Esophagus squamous epithelium (tissue), 5 donors: ENCODE measurements at places on chromosomes 3 and 15. TPM values are rescaled to one million over a fixed set of nuclear protein-coding genes. Genes with fewer than 3 reads are reported as not detected.

DNA sequence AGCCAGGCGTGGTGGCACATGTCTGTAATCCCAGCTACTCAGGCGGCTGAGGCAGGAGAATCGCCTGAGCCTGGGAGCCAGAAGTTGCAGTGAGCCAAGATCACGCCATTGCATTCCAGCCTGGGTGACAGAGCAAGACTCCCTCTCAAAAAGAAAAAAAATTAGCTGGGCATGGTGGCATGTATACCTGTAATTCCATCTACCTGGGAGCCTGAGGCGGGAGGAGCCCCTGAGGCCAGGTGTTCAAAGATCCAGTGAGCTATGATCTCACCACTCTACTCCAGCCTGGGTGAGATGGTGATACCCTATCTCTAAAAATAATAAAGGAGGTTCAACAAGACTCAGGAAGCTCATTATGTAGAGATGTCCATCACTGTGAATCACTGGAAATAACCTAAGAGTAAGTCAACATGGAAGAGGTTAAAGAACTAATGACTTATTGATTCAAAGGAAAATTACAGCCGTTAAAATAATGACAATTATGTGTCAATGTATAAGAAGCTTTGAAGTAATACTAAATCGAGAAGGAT is 19.8 kb upstream of the RAB7A start:
- H3K27ac ChIP-seq, result no peak overlapping the region
- no peak for DNase-seq
- no peak overlapping the region for H3K4me3 ChIP-seq
- H3K36me3 ChIP-seq, result no peaks in the 10 kb centered on the region
- H3K4me1 ChIP-seq, result peaks cover 19% of the 10 kb centered on the region
- H3K27me3 ChIP-seq, result no peaks in the 10 kb centered on the region

- H3K4me1 ChIP-seq, result no peaks in the 10 kb centered on the region
- no peaks in the 10 kb centered on the region for H3K36me3 ChIP-seq
- H3K27me3 ChIP-seq, result no peaks in the 10 kb centered on the region
- no peak for DNase-seq
- no peak overlapping the region for H3K4me3 ChIP-seq
Observed at GRCh38 chr3:152589644-152590043, 245.3 kb upstream of the P2RY1 start.

DNA sequence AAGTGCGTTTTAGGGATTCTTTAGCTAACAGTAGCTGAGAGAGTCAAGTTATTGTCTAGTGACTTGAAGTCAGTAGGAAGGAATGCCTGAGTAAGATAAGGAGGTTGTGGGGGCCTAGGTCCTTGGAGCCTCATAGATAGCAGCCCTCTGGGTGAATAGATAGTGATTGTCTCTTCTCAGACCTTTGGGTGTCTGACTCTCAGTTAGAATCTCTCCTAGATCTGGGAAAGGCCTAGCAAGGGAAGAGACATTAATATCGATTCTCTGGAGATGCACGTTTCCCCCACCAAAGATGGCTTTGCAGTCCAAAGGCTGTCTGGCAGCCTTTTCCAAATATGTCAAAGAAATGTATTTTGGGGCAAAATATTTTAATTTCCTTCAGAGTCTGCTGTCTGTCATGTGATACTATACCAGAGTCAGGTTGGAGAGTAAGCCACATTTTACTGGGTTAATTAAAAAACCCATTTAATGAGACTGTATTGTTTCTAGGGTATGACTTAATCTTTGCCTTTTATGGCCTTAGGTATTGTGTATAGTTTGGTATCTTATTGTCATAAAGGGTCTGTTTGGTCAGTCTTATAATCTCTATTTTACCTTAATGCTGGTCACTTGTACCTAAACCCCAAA is 92.2 kb downstream of the ST6GAL1 start:
- H3K36me3 ChIP-seq, result no peaks in the 10 kb centered on the region
- no peaks in the 10 kb centered on the region for H3K27me3 ChIP-seq
- DNase-seq, result no peak
- no peaks in the 10 kb centered on the region for H3K4me1 ChIP-seq
- no peak overlapping the region for H3K4me3 ChIP-seq
- H3K27ac ChIP-seq, result no peak overlapping the region

- H3K27ac ChIP-seq, result no peak overlapping the region
- H3K27me3 ChIP-seq, result no peaks in the 10 kb centered on the region
- no peak overlapping the region for H3K4me3 ChIP-seq
Observed at GRCh38 chr3:159816512-159816911, 172.1 kb upstream of the IL12A start.

DNA sequence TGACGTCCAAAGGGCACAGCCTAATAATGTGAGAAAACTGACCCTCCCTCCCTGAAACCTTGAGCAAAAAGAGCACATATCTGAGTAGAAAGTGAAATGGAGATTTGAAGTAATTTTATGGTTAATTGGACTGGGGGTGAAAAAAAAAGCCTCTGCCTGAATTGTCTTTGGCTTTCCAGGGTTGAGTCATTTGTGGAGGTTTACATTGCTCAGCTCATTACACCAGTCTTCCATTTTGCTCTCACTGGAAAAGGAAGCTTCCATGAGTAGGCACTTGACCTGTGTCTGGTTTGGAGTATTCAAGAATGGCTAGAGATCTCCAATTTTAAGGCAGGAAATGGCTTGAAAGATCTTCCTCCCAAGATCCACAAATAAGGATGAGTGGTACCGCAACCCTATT is 273.9 kb downstream of the PDCD6IP start:
- H3K36me3 ChIP-seq, result no peaks in the 10 kb centered on the region
- DNase-seq, result no peak
- no peaks in the 10 kb centered on the region for H3K4me1 ChIP-seq

- H3K36me3 ChIP-seq, result no peaks in the 10 kb centered on the region
- H3K27ac ChIP-seq, result peak overlapping the region; percentile 96
Observed at GRCh38 chr3:122795674-122796195, 866 bp downstream of the SLC49A4 start.

- H3K27ac ChIP-seq, result peak overlapping the region; percentile 70
- H3K4me3 ChIP-seq, result peak overlapping the region; percentile 4
- H3K4me1 ChIP-seq, result peaks cover 45% of the 10 kb centered on the region
- H3K27me3 ChIP-seq, result no peaks in the 10 kb centered on the region
Observed at GRCh38 chr3:15269091-15269989, 63.0 kb downstream of the SH3BP5 start.

- no peaks in the 10 kb centered on the region for H3K36me3 ChIP-seq
- peaks cover 22% of the 10 kb centered on the region for H3K4me1 ChIP-seq
- no peak for DNase-seq
- H3K27me3 ChIP-seq, result no peaks in the 10 kb centered on the region
- H3K4me3 ChIP-seq, result no peak overlapping the region
Observed at GRCh38 chr3:14471016-14471415, 68.6 kb downstream of the SLC6A6 start.

- H3K27me3 ChIP-seq, result no peaks in the 10 kb centered on the region
- no peak overlapping the region for H3K4me3 ChIP-seq
Observed at GRCh38 chr3:173732237-173732636, 334.7 kb downstream of the NLGN1 start.

GRCh38 chr15:51379390-51379789 is 37.9 kb downstream of the GLDN start:
- H3K27me3 ChIP-seq, result no peaks in the 10 kb centered on the region
- H3K36me3 ChIP-seq, result no peaks in the 10 kb centered on the region
- H3K4me3 ChIP-seq, result no peak overlapping the region
- peaks cover 7% of the 10 kb centered on the region for H3K4me1 ChIP-seq

DNA sequence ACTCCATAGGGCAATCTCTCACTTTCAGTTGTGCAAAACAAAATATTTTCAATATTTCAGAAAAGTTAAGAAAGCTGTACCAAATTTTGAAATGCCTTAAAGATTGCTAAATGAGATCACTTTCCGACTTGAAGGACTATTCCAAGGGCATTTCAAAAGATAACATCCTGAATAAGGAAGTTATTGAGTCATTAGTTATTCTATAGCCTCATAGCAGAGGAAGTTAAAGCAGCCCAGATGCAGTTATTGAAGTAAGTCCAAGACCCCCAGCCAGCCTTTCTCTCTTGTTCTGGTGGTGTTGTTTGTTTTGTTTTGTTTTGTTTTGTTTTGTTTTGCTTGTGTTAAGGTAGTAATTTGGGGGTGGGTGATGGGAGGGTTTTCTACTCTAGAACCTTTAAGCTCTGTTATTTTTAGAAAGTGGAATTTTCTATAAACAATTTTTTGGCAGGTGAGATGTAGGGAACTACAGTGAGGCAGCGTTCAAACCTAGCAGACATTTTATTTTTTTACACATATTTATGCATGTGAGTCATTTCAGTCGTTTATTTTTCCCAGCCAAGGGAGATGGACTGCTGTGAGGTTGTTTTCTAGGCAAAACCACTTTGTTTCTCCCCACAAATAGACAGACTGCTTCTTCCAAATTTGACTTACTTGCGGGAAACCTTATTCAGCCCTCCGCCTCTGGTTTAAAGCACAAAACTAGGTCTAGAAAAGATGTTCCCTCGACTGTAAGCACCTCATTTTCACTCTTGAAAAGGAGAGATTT is 216.3 kb upstream of the ARPP21 start:
- H3K27me3 ChIP-seq, result no peaks in the 10 kb centered on the region
- no peak overlapping the region for H3K27ac ChIP-seq
- H3K36me3 ChIP-seq, result no peaks in the 10 kb centered on the region
- no peak overlapping the region for H3K4me3 ChIP-seq

- DNase-seq, result no peak
- H3K4me3 ChIP-seq, result no peak overlapping the region
- H3K27ac ChIP-seq, result no peak overlapping the region
- H3K4me1 ChIP-seq, result peaks cover 22% of the 10 kb centered on the region
- H3K36me3 ChIP-seq, result no peaks in the 10 kb centered on the region
Observed at GRCh38 chr3:10783360-10784351, 32.4 kb upstream of the SLC6A11 start.

GRCh38 chr3:71064956-71065763 is 518.4 kb downstream of the FOXP1 start:
- H3K4me3 ChIP-seq, result peak overlapping the region; percentile 69
- peak overlapping the region; percentile 99 for H3K27ac ChIP-seq
- no peaks in the 10 kb centered on the region for H3K27me3 ChIP-seq
- no peaks in the 10 kb centered on the region for H3K36me3 ChIP-seq
- peaks cover 86% of the 10 kb centered on the region for H3K4me1 ChIP-seq

DNA sequence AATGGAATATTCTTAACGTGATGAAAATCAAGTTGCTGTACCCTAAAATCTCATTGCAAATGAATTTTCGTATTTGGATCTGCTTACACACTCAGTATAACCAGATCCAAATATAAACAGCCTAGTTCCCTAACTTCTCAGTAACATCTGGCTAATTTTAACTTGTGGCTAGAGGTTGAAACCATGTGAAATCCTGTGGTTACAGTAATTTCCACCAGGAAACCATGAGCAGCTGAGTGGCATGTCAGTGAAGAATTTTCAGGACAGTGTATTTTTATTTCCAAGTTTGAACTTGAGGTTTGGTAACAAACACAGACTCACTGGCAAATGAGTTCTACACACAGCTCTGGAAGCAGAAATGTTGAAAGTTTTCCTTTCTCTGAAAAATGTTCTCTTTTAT is 754.1 kb downstream of the NR2F2 start:
- H3K4me1 ChIP-seq, result no peaks in the 10 kb centered on the region
- no peak overlapping the region for H3K4me3 ChIP-seq
- H3K27me3 ChIP-seq, result no peaks in the 10 kb centered on the region
- no peak overlapping the region for H3K27ac ChIP-seq

DNA sequence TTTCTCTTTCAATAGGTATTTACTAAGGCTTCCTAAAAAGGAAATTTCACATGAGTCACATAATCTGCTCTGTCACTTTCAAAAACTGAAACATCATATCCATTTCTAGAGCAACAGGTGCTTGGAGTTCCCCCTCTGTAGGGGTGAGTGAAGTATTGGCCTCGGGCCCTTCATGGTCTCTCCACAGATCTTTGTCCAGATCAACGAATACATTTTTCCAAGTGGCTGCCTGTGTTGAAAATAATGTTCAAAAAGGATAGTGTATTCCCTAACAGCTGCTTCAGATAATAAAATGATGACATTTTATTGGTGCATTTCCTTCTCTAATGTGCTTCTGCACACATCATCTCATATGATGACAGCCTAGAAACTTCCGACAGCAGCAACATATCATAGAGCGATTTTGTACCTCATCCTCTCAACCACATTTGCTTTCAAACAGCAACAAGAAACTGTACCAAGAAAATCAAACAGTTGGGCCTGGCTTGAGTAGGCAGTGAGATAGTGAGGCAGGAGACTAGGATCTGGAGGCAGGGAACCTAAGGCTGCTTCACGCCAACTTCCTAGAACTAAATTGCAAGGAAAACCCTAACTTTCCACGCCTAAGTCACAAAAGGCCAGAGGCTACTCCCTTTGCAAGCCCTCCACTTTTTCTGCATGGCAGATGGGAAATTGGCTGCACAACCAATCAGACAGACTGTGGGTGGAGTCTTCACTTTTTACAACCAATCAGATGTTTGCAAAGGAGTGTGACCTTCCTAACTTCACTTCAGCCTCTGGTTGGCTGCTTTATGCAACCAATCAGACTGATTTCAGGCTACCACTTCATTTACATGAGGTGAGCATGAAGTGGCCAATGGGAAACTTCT is 340.2 kb downstream of the LRRC3B start:
- no peak for DNase-seq
- no peak overlapping the region for H3K4me3 ChIP-seq
- no peak overlapping the region for H3K27ac ChIP-seq

- no peak for DNase-seq
- H3K27me3 ChIP-seq, result no peaks in the 10 kb centered on the region
- no peak overlapping the region for H3K4me3 ChIP-seq
- peaks cover 25% of the 10 kb centered on the region for H3K4me1 ChIP-seq
- H3K27ac ChIP-seq, result peak overlapping the region; percentile 64
Observed at GRCh38 chr3:182058488-182058887, 346.8 kb downstream of the SOX2 start.

DNA sequence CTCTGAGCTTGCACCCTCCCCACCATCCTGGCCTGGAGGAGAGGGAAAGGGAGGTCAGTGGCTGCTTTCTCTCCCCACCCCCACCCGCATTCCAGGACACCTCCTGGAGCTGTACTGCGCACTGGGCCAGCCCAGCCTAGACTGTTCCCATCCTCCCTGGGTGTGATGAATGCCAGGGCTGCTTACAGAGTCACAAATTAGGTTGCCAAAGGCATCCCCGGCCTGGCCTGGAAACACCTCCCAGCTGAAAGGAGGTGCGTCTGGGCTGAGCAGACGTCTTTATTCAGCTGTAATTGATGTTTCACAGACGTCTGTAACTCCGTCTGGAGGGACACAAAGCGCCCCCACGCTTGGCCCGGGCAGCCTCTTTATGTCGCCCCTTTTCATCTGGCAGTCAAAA is 47.6 kb downstream of the RHCG start:
- no peaks in the 10 kb centered on the region for H3K4me1 ChIP-seq
- H3K36me3 ChIP-seq, result no peaks in the 10 kb centered on the region
- DNase-seq, result no peak
- no peaks in the 10 kb centered on the region for H3K27me3 ChIP-seq
- no peak overlapping the region for H3K27ac ChIP-seq
- H3K4me3 ChIP-seq, result no peak overlapping the region

- no peaks in the 10 kb centered on the region for H3K27me3 ChIP-seq
- H3K4me3 ChIP-seq, result no peak overlapping the region
- H3K4me1 ChIP-seq, result no peaks in the 10 kb centered on the region
- H3K36me3 ChIP-seq, result no peaks in the 10 kb centered on the region
Observed at GRCh38 chr3:112355307-112355687, 22.3 kb downstream of the CD200 start.

Gene CPNE4
- total RNA-seq, result not detected

Gene ZNF385D
- 0.18 TPM for total RNA-seq

Gene ULK4
- 8.9 TPM for total RNA-seq

Gene POTEB2
- not detected for total RNA-seq

Gene SERINC4
- total RNA-seq, result not detected

Gene GDPGP1
- total RNA-seq, result 5.1 TPM
